Natural killer cell treated with Interleukin-12 subunit alpha and Interleukin-12 subunit beta and Interleukin-15 and Interleukin-18, amount 100 ng/mL, for 72 hours (primary cell): ENCODE measurements at places on chromosomes 1 and 21. TPM values are rescaled to one million over a fixed set of nuclear protein-coding genes. Genes with fewer than 3 reads are reported as not detected.

CELA3B gene
- not detected for total RNA-seq

VPS72 gene
- 33.1 TPM for total RNA-seq

DENND2D gene
- 103 TPM for total RNA-seq

RIMKLA gene
- 8.8 TPM for total RNA-seq

DNA sequence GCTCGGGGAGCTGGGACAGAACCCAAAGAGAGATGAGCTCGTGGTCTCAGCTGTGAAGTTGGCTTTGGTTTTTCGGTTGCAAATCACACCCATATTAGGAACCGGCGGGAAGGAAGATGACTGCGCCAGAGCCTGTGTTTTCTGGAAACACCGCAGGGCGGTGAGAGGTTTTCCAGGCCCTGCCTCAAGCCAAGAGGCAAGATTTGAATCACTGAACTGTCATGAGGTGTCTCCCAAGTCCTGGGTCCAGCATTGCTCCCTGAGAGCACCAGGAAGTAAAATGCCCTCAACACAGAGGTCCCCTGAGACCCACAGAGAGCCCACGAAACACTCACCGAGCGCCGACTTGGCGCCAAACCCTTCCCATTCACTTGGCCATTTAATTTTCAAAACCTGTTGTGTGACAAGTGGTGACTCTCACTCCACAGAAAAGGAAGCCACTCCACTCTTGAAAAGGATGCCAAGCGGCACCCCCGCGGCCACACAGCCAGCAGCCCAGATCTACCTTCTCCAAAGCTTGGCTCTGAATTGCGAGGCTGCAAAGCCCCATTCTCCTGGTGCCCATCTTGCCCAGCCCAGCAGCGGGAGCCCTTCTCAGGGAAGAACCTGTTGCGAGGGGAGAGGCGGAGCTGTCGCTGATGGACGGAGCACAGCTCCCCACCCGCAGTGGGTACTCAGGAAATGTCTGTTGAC lies 99.0 kb upstream of the RUNX3 start:
- peak; percentile 85 for DNase-seq

DNA sequence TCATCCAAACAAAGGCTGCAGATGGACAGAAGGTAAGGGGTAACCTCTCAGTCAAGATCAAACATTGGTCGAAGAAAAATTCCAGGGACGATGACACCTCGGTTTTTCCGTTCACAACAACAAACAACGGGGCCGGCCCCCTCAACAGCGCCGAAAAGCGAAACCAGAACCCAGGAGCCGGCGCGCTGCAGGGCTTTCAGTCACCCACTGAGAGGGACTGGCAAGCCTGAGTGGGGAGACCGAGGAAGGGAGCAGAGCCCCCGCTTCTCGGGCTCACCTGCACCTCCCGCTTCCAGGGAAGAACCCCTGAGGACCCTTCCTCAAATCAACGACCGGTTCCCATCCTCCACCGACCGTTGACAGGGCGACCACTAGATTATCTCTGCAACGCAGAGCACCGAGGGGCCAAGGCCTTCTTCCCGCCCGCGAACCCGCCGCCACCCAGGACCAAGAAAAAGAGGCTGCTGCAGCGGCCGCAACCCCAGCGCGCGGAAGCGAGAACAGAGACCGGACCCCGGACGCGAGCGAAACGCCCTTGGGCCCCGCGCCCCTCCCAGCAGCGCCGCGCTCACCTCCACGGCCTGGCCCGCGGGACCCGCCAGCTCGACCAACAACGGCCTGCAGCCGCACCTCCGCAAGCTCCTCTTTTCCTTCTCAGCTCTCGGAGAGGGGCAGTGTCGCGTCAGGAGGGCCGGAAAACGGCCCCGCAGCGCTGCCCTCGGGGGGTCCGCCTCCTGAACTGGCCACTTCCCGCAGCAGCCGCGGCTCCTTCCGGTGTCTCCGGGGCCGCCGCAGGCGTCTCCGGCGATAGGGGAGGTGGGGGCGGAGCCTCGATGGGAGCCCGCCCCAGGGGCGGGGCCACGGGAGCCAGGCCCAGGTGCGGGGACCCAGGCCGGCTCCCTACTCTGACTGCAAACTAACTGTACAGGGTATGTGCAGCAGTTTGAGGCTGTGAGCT lies at the start of gene USP33:
Gene USP33 (minus strand): TSS at position 782 of the 958 bp plus-strand sequence. CDS start 18,155 bp downstream, outside the sequence.
- DNase-seq: peak; percentile 96

DNA sequence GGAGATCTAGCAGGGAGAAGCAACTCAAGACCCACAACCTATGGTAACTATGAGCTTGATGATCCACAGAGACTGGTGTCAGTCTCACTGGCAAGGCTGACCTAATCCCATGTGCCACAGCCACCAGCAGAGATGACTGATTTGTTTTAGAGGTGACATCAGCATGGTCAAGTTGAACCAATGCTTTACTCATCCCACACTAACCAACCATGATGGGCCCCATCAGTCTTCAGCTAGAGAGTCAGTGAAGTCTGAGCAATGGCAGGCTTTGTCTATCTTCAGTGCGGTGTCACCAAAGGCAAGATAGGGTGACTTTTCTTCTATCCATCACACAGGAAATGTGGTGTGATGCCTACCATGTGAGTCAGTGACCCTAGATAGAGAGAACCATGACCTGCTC lies 1470.7 kb downstream of the NCAM2 start:
- no peak for DNase-seq

DNA sequence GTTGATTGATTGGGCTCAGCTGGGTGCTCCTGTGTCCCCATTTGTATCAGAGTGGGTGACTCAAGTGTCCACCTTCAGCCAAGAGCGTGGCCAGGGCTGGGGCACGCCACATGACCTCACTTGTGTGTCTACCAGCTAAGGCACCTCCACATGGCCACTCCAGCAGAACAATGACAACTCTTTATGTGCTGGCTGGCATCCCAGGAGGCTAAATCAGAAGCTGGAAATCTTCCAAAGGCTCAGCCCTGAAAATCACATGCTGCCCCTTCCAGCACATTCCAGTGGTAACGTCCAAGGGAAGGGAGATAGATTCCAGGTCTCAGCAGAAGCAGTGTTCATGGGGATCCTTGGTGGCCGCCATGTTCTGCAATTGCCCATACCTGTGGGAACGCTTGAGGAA lies 585.5 kb downstream of the AJAP1 start:
- DNase-seq: no peak

DNA sequence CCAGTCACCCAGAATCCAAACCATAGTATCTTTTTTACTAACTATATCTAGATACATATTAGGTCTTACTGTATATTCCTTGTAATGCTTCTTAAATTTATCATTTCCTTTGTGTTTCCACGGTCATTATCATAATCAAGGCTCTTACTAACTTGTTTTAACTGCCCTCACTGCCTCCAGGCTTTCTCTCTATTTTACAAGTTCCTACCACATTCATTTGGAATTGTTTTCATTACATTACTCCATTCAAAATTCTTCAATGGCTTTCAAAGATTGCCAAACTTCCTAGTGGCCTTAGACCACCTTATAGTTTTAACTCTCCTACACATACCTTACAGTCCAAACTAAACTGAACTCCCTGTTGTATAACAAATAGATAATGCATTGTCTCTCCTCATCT lies 6.3 kb downstream of the HFM1 start:
- no peak for DNase-seq

DNA sequence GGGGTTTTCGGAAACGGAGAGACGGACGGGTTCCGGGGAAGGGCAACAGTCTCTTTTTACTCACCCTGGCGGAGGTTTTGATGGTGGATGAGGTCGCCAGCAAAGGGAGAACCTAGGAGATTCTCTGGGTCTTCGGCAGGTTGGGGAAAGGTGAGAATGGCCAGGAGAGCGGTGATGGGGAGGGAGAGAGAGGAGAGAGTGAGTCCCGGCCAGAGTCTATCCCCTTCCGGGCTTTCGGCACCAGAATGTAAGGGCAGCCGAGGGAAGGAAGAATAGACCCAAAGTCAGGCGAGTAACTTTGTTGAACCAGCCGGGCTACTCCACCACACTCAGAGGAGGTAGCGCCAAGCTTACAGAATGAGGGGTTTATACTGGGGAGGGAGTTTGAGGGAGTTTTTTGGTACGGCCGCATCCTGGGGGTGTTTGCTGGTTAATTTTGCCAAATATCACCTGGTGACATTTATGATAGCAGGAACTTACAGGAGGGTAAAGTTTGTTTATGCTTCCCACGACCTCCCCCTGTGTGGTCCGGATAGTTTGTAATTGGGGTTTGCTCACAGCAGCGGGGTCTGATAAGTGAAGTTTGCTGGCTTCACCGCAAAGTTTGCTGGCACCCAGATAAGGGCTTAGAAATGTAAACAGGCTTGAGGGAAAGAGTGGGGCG lies 141.1 kb upstream of the ETV3 start:
- no peak for DNase-seq

- no peak for DNase-seq
These were observed 7.1 kb upstream of the DDX59 start for GRCh38 chr1:200676829-200677228.

DNA sequence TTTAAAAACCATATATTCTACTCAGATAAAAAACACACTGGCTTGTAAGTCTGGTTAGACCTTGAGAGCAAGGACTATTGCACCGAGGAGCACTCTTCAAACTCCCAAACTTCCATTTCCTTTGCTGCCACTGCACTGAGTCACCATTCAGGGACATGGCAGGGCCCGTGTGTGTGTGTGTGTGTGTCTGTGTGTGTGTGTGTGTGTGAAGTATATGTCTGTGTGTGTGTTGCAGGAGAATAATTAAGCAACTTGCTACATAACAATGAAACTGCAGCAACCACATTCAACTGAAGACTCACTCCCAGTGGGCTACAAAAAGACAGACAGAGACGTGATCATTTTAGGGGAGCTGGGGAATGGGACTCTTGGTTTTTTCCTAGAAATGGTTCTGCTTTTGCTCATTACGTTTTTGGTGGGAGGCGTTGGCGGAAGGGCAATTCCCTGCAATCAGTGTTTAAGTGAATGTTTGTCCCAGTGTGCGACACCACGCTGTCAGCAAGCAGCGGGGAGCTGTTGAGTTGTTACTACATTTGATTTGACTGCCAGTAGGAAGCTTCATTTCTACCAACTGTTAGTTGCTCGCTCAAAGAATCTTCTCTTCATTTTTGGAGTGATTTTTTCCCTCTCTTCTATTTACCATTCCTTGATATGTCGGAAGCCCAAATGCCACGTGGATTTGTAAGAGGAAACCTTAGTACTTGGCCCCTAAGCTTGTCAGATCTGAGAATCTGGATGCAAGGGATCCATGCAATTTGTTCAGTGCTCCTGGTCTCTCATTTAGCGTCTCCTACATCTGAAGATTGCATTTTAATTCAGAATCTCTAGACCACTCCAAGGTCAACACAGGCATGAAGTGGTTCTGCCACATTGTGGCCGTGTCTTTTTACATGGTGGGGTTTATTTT lies 36.1 kb downstream of the ESRRG start:
- no peak for DNase-seq

GRCh38 chr1:961132-961669 lies 817 bp downstream of the KLHL17 start:
- DNase-seq: no peak

- no peak for DNase-seq
These were observed 260.5 kb downstream of the DYRK1A start for GRCh38 chr21:37627074-37627473.
